Muscle of back (tissue), 13 donors: ENCODE measurements at places on chromosomes 2 and 18. TPM values are rescaled to one million over a fixed set of nuclear protein-coding genes. Genes with fewer than 3 reads are reported as not detected.

DNA sequence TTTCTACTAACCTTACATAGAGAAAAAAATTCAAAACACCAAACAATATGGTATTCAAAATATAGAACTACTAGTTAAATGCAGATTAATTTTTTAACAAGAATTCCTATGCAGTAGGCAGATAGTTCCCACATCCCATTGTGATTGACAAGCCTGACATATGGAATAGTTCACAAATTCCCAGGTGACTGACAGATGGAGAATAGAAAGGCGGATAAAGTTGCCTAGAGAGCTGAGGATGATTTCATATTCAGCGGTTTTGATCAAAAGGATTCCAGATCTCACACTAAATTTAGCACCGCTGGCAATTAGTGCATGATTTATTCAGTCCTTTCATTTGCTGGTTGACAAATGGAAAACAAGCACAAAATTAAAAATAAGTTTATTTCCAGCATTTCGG lies 733.7 kb upstream of the POU3F3 start:
- no peak for DNase-seq

DNA sequence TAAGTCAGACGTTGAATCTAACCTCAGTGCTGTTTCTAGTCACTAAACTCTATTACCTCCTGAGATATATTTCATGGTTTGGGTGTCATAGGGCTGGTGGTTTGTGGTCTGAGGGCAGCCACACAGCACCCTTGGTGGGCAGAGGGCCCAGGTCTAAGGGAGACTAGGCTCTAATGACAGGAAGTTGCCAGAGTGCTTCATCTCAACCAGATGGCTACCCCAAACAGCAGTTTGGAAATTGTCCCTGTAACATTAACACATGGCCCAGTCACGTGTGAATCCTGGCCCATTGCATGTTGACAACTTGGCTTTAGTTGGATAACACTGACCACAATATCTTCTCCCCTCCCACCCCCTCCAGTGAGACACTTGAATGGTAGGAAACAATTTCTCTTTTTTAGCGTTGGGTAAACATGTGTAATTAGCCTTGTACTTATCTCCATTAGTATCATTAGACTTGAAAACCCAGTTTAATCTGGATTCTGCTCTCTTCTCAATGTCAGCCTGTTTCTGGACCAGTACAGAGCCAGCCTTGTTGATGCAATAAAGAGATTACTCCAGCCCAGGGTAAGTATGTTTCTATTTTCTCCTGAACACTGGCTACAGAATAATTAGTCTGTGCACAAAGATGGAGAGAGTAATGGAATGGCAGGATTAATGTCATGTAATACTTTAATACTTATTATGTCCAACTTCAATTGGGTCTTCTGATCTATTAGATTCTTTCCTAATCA lies 187.8 kb upstream of the SIX3 start:
- DNase-seq: no peak

- no peak for DNase-seq
Observed at GRCh38 chr18:44495151-44495550, 185.5 kb upstream of the SETBP1 start.

GRCh38 chr2:121804997-121805765 lies 49.7 kb downstream of the TSN start:
- DNase-seq: no peak

DNA sequence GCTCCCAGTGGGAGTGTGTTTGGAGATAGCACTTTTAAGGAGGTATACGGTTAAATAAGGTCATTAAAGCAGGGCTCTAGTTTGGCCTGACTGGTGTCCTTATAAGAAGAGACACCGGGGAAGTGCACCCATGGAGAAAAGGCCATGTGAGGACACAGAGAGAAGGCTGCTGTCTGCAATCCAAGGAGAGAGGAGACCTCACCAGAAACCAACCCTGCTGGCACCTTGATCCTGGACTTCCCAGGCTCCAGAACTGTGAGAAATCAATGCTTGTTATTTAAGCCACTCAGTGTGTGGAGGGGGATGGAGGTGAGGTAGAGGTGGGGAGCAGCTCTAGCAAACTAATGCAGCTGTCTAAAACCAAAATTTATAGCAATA lies 62.0 kb downstream of the RPL31 start:
- DNase-seq: no peak

- no peak for DNase-seq
Observed at GRCh38 chr2:64331114-64331645, 122.8 kb upstream of the LGALSL start.

The RND3 gene
- polyA plus RNA-seq: 69.6 TPM
